Activated T-cell treated with anti-CD3 and anti-CD28 coated beads, Interleukin-2, amount 50 U/mL, for 4 hours (primary cell): ENCODE measurements at places on chromosomes 2 and 18. TPM values are rescaled to one million over a fixed set of nuclear protein-coding genes. Genes with fewer than 3 reads are reported as not detected.

DNA sequence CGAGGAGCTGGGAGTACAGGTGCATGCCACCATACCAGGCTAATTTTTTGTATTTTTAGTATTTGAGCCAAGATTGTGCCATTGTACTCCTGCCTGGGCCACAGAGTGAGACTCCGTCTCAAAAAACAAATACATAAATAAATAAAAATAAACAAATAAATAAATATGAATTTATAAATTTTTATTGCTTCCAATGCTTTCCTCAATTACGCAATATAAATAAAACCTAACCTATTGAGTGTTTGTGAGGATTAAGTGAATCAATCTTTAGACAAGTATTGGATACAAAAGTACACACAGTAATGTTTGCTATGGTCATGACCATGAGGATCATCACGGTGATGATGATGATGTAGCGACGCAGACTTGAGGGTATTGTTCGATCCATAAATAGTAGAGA is 257.4 kb downstream of the ASXL3 start:
- DNase-seq: no peak

Gene DSG2
- total RNA-seq: 0.24 TPM

DNA sequence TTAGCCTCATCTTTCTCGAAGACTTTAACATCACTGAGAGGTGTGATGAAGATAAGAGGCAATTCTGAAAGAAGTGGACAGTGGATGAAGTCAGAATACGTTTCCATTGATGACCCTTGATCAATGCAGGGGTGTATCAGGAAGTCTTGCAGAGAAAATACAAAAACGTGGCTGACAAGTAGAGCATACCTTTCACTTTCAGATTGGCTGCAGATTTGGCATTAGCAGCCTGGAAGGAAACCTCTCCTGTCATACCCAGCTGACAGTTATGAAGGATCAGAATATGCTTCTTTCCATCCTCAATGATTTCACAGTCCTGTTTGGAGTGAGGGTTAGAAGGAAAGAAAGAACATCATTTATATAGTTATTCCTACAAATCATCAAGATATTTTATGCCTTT is 152.5 kb downstream of the PLEKHA3 start:
- DNase-seq: no peak

- no peak for DNase-seq
Measured at GRCh38 chr2:152086231-152086630, 12.6 kb downstream of the CACNB4 start.

DNA sequence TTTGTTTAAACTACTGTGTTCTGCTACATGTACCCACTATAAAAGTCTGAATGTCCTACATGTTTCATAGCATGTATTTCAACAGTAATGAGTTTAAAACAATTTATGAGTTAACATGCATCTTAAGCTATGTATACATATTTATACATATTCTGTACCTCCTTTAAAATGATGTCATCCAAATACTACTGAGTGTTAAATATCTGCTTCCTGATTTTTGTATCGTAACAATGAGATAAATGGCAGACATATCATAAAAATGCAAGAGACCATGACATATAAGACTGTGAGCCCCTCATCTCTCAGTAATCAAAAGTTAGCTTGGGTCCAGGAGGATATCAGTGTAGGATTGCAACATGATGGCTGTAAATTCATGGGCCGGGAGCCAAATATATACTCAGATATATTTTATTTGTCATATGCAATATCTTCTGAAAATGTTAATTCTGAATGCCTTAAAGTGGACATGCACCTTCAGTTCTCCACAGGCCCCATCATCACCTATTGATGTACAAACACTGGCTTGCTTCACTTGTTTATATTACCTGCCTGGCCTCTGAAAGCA is 3.6 kb downstream of the COL5A2 start:
- no peak for DNase-seq

Gene RNF103
- total RNA-seq: 11.7 TPM

Gene GKN1
- total RNA-seq: not detected

- peak; percentile 67 for DNase-seq
Measured at GRCh38 chr2:234422981-234423431, 73.9 kb downstream of the ARL4C start.

Gene RAB31
- 0.40 TPM for total RNA-seq

- no peak for DNase-seq
Measured at GRCh38 chr2:161709428-161709827, 85.2 kb downstream of the SLC4A10 start.

GRCh38 chr18:31738460-31739407 is 21.9 kb downstream of the SLC25A52 start:
- no peak for DNase-seq

DNA sequence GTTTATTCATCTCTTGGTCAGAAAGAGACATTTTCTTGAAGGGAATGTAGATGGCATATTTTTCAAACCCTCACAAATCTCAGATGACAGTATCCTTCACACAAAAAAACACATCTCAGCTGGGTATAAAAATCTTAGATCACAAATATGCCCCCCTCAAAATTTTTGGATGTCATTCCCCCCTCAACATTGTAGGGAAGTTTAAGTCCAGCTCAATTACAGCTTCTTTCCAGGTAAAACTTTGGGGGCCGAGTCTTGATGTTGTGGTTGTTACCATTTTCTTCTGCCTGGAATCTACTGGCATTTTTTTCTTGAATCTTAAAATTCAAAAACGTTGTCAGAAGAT is 46.1 kb downstream of the HDAC4 start:
- DNase-seq: no peak

DNA sequence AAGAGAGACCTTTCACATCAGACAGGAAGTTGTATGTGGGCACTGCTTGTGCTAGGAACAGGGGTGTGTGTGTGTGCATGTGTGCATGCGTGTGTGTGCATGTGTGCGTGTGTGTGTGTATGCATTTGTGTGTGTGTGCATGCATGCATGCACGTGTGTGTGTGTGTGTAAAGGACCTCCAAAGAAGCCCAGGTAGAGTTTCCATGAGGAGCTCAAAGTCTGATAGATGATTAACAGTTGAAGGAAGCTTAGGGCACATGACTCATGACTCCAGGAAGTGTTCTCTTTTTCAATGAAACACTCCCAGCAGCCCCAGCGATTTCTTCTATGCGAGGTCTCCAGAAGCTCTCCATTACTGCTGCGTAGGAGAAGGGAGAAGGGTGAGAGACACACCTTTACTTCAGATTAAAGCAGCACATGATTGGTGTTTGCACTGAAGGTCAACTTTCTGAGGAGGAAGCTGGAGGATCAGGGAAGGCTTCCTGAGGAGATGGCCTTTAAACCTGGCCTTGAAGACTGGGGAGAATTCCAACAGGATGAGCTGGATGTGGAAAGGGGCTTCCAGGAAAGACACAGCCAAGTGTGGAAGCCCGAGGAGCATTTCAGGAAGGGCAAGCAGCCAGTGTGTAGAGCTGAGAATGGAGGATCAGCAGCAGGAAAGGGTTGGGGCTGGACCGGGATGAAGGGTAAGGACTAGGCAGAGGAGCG is 77.7 kb downstream of the SMAD4 start:
- DNase-seq: no peak

GRCh38 chr18:63187791-63188460 is 131.6 kb downstream of the BCL2 start:
- DNase-seq: no peak

DNA sequence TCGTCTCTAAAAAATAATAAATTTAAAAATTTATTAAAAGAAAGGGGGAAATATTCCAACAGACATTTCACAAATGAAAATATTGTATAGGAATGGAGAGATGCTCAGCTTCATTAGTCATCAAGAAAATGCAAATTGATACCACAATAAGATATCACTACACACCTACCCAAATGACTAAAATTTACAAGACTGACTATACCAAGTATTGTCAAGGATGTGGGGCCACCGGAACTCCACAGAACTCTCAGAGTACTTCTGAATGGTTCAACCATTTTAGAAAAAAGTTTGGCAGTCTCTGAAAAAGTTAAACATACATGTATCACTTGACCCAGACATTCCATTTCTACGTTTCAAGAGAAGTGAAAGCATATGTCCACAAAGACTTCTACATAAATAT is 163.4 kb downstream of the EHBP1 start:
- no peak for DNase-seq

DNA sequence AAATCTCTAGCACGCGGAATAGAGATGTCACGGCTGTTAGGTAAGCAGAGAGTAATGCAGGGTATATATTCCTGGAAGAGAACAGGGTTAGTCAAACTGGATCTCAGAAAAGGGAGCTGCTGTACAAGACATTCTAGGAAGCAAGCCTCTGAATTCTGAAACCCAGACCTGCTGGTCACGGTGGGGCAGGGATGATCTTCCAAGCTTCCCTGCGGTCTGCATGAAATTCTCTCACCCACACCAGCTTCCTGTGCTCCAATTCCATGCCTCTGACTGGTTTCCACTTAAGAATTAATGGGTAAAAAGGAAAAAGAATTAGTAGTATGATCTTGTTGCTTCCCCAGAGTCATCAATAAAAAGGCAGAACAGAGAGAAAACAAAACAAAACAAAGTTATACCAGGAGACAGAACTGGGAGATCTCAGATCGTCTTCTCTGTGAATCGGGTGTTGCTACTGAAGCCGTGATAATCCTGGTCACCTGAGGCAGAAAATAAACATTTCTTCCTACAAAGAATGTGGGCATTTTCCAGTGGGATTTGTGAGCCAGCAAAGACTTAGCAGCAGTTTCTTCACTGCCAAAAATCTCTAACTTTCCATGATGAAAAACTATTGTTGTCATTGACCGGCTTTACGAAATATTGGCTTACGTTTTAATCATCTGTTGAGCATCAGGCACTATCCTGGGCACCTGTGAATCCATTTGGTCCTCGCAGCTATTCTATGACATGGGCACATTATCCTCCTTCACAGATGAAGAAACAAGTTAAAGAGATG is 5.3 kb upstream of the CYP27C1 start:
- no peak for DNase-seq

- no peak for DNase-seq
Measured at GRCh38 chr2:37920570-37920969, 4.5 kb upstream of the RMDN2 start.

- no peak for DNase-seq
Measured at GRCh38 chr18:11154368-11154989, 5.1 kb upstream of the PIEZO2 start.

Gene TGFA
- 0.68 TPM for total RNA-seq

GRCh38 chr18:48616484-48617255 is 77.8 kb downstream of the CTIF start:
- no peak for DNase-seq

Gene MC5R
- not detected for total RNA-seq

GRCh38 chr2:105417857-105418436 is 19.1 kb upstream of the FHL2 start:
- DNase-seq: no peak

DNA sequence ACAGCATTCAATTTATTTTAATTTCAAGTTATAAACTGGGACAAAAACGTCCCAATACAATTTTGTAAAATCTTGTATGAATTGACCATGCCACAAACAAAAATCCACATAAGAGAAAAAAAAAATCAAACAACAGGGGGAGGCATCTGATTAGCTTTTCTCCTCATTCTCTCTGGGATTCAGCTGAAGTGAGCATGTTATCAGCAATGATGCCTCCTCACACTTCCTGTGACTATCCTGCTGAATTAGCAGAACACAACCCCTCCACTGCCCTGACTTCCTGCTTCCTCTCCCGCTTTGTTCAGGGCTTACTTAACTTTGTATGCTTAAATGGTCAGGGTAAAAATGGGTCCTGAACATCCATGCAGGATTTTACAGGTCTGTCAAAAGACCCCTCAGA is 132.2 kb upstream of the ITGB6 start:
- DNase-seq: no peak

DNA sequence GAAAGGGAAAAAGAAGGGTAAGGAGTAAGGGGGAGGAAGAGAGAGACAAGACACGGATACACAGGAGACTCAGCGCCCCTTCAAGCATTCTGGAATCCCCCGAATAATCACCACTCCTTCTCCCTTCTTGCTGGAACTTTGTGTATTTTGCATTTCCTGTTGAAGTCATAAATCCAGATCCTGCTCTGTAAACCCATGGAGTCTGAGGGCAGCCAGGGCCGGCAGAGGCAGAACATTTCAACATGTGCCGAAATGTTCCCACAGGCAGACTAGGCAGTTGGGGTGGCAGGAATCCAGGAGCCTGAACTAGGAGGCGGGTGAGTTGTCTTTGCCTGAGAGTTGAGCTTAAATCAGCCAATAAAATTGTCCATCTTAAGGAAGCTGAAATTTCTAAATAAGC is 193.1 kb downstream of the SH3RF3 start:
- DNase-seq: no peak

DNA sequence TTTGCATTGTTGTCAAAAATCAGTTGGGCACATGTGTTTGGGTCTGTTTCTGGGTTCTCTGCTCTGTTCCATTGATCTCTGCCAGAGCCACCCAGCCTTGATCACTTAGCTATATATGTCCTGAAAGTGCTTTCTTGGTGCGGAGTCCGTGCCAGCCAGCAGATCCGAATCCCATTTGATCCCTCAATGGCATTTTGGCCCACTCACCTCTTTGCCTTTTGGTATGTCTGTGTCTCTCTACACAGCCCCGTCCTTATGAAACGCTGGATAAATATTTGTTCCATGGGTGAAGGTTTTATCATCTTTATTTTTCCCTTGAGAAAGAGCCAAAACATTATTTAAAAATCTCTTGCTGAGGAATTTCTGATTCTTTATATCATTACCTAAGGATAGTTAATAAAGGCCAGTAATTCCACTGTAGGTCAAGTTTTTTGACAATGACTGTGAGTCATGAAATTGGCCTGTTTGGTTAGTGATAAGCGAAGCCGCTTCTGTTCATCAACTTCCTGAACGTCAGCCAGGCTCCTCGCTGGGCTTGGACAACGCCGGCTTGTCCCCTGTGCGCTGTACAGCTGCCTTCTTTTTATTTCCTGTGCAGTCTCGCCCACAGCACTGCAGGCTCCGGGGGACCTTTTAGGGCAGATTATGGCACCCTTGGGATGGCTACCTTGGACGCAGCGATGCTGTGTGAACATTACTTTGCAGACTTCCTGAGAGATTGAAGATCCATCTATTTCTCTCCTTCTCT is 24.9 kb downstream of the MTCL1 start:
- no peak for DNase-seq

DNA sequence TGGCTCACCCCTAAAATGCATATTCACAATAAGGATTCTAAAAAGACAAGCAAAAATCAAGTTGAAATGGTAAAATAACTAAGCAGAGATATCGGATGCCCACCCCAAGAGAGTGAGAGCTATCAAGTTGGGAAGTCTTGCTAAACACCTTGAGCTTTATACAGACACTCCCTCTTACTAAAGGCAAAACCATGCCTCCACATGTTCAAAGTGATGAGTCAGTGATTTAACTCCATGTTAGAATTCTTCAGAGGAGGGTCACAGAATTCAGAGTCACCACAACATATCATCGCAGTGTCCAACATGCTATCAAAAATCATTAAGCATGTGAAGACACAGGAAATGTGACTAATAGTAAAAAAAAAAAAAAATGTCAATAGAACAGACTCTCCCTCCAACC is 20.6 kb upstream of the ST8SIA3 start:
- no peak for DNase-seq

DNA sequence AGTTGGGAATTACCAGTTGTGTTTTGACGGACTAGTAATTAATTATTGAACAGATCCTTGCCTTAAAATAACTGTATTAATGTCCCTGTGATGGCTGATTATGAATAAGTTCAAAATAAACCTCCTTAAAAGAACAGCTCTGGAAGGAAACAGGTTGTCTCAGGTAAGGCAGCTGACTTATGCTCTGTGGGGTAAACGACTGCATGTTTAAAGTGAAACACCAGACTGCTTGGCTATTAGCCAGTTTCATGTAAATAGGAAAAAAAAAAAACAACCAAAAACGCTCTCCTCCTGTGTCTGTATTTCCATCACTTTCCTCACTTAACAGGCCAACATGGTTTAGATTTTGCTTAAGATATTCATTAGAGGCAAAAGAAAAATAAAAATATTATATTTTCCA is 243.6 kb downstream of the TMEM182 start:
- DNase-seq: no peak
